ENCODE measurements at places on chromosomes 6 and 20. TPM values are rescaled to one million over a fixed set of nuclear protein-coding genes. Genes with fewer than 3 reads are reported as not detected.

Gene MOG
- total RNA-seq, result not detected

Gene ATP6V1G2
- not detected for total RNA-seq

Gene BRD2
- total RNA-seq, result 189 TPM

Gene SPAG4
- 10.7 TPM for total RNA-seq

Gene RWDD1
- total RNA-seq, result 22.3 TPM

Gene HECA
- 44.5 TPM for total RNA-seq

GRCh38 chr6:108159981-108160380 is 5.8 kb upstream of the NR2E1 start:
- H3K4me3 ChIP-seq, result no peak overlapping the region
- H3K27ac ChIP-seq, result no peak overlapping the region
- DNase-seq, result no peak
- peaks cover 79% of the 10 kb centered on the region for H3K27me3 ChIP-seq
- no peaks in the 10 kb centered on the region for H3K36me3 ChIP-seq

DNA sequence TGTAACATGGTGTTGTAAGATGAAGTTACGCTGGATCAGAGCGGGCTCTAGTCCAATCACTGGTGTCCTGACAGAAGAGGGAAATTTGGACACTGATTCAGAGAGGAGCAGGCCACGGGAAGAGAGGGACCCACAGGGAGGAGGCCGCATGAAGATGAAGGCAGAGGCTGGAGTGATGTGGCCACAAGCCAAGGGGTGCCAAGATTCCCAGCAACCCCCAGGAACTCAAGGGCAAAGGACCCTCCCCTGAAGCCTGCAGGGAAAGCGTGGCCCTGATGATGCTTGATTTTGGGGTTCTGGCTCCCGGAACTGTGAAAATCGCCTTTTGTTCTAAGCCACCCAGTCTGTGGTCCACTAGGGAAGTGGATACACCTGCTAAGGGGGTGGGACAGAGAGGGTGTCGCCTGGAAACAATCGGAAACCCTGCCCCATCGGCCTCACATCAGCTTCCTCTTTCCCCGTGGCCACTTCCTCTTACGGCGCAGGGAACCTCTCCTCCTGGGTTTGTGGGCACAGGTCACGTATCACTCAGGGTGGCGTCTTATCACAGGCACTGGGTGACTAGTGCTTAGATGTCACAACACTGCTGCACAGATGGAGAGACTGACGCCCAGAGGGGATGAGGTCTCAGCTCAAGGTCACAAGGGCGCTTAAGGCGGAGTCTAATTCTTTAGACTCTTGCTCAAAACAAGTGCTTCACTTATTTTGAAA is 58.0 kb downstream of the SULF2 start:
- DNase-seq, result peak; percentile 89
- peaks cover 15% of the 10 kb centered on the region for H3K4me1 ChIP-seq
- H3K27me3 ChIP-seq, result no peaks in the 10 kb centered on the region
- no peak overlapping the region for H3K4me3 ChIP-seq

DNA sequence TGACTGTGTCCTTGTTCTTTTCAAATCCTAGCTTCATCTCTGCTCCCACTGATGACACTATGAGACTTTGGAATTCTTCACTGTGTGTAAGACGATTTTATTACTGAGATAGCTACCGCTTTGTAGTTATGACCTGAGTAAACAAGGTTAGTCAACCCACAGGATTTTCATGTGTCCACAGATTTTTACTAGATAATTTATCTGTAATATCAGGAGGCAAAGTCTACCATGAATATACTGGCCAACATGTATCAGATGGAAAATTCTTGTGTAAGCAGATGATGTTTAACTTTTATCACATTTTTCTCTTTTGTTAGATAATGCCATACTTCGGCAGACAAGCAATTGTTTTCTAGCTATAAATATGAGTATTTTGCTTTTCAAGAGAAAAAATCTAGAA is 119.8 kb downstream of the SGK1 start:
- no peak overlapping the region for H3K27ac ChIP-seq
- DNase-seq, result no peak
- H3K4me1 ChIP-seq, result no peaks in the 10 kb centered on the region
- H3K4me3 ChIP-seq, result no peak overlapping the region
- H3K27me3 ChIP-seq, result no peaks in the 10 kb centered on the region
- H3K36me3 ChIP-seq, result no peaks in the 10 kb centered on the region

- peaks cover 14% of the 10 kb centered on the region for H3K4me1 ChIP-seq
- H3K27ac ChIP-seq, result peak overlapping the region; percentile 68
- no peak for DNase-seq
- H3K27me3 ChIP-seq, result no peaks in the 10 kb centered on the region
- H3K36me3 ChIP-seq, result no peaks in the 10 kb centered on the region
These were observed 37.7 kb downstream of the SYTL3 start for GRCh38 chr6:158687506-158687905.

GRCh38 chr20:56004007-56004406 is 1.3 kb downstream of the CBLN4 start:
- H3K4me3 ChIP-seq, result no peak overlapping the region
- DNase-seq, result peak; percentile 49
- no peak overlapping the region for H3K27ac ChIP-seq

GRCh38 chr20:20259533-20259932 is 108.4 kb upstream of the INSM1 start:
- no peak overlapping the region for H3K4me3 ChIP-seq
- no peaks in the 10 kb centered on the region for H3K27me3 ChIP-seq
- H3K4me1 ChIP-seq, result no peaks in the 10 kb centered on the region

DNA sequence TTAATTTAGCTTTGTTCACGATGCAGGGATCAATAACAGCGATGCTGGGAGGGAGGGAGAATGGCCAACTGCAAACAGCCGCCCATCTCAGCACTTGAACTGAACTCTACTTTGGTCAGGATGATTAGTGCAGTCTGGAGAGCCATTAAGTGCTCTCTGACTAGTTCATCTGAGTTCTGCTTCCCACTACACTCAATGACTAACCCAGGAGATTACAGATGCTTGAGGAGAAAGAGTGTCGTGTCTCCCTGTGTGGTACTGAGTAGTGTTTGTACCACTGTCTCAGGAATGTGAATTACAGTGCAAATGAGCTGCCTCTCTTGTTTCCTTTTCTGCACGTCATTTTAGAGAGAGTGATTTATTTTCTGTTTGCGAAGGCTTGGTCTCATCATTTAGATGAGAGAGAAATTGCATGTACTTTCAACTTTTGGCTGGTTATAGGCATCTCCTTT is 23.5 kb downstream of the CARMIL1 start:
- H3K27ac ChIP-seq, result peak overlapping the region; percentile 5
- no peaks in the 10 kb centered on the region for H3K36me3 ChIP-seq
- no peaks in the 10 kb centered on the region for H3K4me1 ChIP-seq
- DNase-seq, result no peak
- H3K4me3 ChIP-seq, result no peak overlapping the region
- H3K27me3 ChIP-seq, result no peaks in the 10 kb centered on the region

DNA sequence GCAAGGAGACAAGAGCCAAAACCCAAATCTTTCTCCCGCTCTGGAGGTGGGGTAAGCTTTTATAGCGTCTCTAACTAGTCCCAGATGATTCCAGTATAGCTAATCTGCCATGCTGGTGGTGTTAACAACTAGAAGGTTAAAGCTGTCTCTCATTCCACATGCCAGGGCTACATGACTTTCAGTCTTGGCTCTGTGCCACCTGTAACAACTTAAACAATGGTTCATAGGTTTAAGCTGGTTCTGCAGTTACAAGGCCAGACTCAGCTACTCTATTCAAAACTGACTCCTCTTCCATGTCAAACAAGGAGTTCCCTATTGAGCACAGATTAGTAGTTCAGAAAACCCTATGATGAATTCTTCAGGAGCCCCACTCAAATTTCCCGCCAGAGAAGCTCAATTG is 128.9 kb downstream of the ELOVL4 start:
- H3K27ac ChIP-seq, result no peak overlapping the region
- no peaks in the 10 kb centered on the region for H3K4me1 ChIP-seq
- no peaks in the 10 kb centered on the region for H3K27me3 ChIP-seq
- DNase-seq, result no peak

DNA sequence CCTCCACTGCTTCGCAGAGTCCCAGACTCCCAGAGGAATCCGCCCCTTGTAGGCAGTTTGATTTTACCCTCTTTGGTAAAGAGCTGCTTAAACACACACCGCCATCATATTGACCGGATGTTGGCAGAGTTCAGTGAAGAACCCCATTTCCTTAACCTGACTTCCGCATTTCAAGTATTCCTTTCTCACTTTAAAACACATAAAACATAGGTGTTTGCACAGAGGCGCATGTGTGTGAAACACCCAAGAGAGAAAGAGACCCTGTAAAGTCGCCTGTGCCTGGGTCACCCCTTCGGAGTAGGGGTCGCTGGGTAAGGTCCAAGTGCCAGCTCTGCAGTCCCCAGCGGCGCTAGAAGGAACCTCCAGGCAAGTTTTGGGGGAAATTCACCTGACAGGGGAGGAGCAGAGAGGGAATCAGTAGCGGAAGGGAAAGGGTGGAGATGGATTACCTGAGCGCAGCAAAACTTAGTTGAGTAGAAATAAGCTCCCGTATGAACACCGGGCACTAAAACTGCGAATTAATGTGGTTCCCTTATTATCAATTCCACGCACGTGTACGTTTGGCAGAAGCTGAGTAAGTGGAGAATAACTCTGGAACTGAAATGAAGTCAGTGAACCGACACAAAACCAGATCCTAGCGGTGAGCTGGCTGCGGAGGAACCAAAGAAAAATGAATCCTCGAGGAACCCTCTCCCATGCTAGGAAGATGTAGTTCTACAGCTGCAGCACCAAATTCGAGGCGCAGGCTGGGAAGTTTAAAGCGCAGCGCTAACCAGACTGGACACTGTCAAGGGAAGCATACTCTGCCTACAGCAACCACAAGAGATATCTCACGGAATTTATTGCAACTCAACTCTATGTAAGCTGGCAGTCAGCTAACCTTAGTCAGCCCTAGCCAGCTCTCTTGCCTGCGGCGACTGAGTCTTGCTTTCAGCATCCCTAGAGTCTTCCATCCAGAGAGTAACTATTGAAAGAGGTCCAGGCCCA is 3.5 kb upstream of the HTR1B start:
- H3K4me3 ChIP-seq, result peak overlapping the region; percentile 35
- no peaks in the 10 kb centered on the region for H3K36me3 ChIP-seq
- DNase-seq, result no peak
- no peaks in the 10 kb centered on the region for H3K4me1 ChIP-seq
- H3K27ac ChIP-seq, result no peak overlapping the region

DNA sequence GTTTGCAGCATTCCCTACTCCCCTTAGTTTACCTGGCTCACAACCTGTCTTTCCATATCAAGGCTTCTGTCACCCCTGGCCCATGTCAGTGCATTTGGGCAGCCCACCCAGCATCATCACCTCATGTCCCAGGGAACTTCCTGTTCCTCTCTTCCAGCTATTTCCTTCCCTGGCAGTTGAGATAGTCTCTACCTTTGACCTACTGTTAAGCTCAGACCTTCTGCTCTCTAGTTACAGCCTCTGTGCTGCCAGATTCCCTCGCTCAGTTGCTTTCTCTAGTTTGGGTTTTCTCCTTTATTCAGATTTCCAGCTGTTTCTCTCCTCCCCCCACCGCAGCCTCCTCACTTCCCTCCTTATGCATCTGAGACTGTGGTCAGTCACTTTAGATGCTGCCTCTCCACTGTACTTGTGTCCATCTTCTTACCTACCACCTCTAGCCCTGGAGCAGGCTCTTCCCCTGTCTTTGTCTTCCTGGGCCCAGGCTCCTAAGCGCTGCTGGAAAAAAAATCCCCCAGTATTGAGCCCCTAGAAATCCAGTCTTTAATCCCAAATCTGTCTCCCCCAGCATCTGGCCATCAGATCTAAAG is 16.3 kb downstream of the PTPN1 start:
- no peak overlapping the region for H3K4me3 ChIP-seq
- H3K27me3 ChIP-seq, result no peaks in the 10 kb centered on the region
- no peak for DNase-seq
- H3K27ac ChIP-seq, result no peak overlapping the region

DNA sequence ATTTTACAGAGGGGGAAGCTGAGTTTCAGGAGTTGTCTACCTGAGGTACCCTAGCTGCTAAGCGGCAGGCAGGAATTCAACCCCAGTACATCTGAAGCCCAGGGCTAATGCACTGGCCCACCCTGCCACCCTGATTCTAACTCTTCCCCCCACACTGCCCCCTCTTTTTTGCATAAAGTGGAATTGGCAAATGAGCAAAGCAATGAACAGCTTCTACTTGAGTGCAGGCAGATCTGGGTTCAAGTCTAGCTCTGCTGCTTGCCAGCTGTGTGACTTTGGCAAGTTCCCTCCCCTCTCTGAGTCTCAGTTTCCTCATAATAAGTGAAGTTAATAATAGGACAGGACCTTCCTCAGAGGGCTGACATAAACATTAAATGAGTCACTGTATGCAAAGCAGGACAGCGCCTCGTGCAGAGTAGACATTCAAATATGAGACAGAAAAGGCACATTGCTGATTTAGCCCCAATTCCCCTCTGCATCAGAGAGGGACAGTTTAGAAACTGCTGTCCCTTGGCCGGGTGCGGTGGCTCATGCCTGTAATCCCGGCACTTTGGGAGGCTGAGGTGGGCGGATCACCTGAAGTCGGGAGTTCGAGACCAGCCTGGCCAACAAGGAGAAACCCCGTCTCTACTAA is 4.7 kb downstream of the ADA start:
- H3K4me3 ChIP-seq, result no peak overlapping the region
- peak; percentile 74 for DNase-seq
- peaks cover 35% of the 10 kb centered on the region for H3K4me1 ChIP-seq
- H3K36me3 ChIP-seq, result no peaks in the 10 kb centered on the region
- peak overlapping the region; percentile 74 for H3K27ac ChIP-seq

GRCh38 chr6:34993213-34993612 is 104.2 kb downstream of the ANKS1A start:
- no peaks in the 10 kb centered on the region for H3K4me1 ChIP-seq
- no peak for DNase-seq
- H3K27me3 ChIP-seq, result no peaks in the 10 kb centered on the region
- no peak overlapping the region for H3K27ac ChIP-seq
- H3K36me3 ChIP-seq, result peaks cover 49% of the 10 kb centered on the region
- H3K4me3 ChIP-seq, result no peak overlapping the region

GRCh38 chr20:19493794-19494495 is 264.1 kb upstream of the RIN2 start:
- no peaks in the 10 kb centered on the region for H3K36me3 ChIP-seq
- H3K27ac ChIP-seq, result no peak overlapping the region
- H3K4me3 ChIP-seq, result no peak overlapping the region
- H3K4me1 ChIP-seq, result no peaks in the 10 kb centered on the region
- DNase-seq, result no peak

DNA sequence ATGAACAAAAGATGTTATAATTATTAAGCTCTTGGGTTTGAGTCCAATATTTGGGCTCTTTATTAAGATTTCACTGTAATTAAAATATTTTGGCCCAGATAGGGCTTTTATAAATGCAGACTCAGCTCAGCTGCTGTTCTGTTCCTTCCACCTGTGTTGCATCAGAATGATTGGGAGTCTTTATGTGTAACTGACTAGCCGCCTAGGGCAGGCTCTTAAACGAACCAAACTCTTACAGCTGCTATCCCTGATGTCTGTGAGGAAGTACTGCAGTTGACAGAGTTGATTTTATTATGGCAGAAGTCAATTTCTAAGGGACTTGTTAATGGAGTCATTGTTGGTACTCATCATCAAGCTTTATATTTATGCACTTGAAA is 144.7 kb downstream of the MYO6 start:
- no peaks in the 10 kb centered on the region for H3K36me3 ChIP-seq
- H3K27ac ChIP-seq, result no peak overlapping the region
- no peak for DNase-seq

Measured in Peyer's patch (tissue), 4 donors.